Stimulated activated CD8-positive, alpha-beta memory T cell treated with anti-CD3 and anti-CD28 coated beads, Interleukin-4, amount 100 ng/mL, for 24 hours (primary cell): ENCODE measurements at places on chromosomes 7 and 10.

GRCh38 chr10:126921974-126922525, 16.8 kb downstream of the DOCK1 start:
- DNase-seq, result no peak

- DNase-seq, result no peak
Observed at GRCh38 chr10:19818876-19819275, 2.6 kb downstream of the PLXDC2 start.

DNA sequence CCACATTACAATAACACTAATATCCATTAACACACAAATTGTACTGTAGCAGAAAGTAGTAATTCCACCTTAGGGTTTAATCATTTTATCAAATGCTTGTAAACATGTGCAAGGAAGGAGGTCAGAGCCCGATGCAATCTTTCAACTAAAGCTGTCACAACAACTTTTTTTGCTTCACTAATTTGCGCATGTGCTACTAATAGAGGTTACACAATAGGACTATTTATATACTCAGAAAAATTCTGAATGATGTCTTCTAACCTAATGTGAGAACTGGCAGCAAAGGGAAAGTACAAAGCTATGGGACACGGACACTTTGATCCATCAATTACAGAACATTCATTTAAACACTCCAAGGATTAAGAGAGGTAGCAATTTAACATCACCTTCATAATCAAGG, 244.4 kb downstream of the CHCHD3 start:
- DNase-seq, result no peak

- no peak for DNase-seq
Observed at GRCh38 chr10:124211921-124212320, 118.5 kb upstream of the CHST15 start.

DNA sequence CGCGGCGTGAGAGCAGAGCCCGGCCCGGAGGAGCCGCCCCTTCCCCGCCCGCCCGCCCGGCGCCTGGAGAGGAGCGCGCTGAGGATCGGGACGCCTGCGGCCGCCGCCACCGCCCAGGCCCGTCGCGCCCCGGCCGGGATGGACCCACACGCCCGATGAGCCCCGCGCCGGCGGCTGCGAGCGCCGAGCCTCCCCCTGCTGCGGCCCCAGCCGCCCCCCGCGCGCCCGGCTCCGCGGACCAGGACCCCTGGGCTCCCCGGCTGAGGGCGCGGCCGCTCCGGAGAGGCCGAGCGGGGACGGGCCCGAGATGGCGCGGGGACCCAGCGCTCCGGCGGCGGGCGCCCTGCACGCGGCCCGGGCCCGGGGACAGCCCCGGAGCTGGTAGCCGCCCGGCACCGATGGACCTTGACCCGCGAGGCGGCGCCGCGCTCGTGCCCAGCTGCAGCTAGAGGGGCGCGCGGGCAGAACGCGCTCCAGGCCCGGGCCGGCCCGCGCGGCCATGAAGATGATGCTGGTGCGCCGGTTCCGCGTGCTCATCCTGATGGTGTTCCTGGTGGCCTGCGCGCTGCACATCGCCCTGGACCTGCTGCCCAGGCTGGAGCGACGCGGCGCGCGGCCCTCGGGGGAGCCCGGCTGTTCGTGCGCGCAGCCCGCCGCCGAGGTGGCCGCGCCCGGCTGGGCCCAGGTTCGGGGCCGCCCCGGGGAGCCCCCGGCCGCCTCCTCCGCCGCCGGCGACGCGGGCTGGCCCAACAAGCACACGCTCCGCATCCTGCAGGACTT, 520 bp downstream of the FAM20C start:
- no peak for DNase-seq

- no peak for DNase-seq
Observed at GRCh38 chr10:131725581-131726069, 175.2 kb upstream of the PPP2R2D start.

GRCh38 chr7:127901895-127902703, 129.1 kb downstream of the LRRC4 start:
- DNase-seq, result no peak

DNA sequence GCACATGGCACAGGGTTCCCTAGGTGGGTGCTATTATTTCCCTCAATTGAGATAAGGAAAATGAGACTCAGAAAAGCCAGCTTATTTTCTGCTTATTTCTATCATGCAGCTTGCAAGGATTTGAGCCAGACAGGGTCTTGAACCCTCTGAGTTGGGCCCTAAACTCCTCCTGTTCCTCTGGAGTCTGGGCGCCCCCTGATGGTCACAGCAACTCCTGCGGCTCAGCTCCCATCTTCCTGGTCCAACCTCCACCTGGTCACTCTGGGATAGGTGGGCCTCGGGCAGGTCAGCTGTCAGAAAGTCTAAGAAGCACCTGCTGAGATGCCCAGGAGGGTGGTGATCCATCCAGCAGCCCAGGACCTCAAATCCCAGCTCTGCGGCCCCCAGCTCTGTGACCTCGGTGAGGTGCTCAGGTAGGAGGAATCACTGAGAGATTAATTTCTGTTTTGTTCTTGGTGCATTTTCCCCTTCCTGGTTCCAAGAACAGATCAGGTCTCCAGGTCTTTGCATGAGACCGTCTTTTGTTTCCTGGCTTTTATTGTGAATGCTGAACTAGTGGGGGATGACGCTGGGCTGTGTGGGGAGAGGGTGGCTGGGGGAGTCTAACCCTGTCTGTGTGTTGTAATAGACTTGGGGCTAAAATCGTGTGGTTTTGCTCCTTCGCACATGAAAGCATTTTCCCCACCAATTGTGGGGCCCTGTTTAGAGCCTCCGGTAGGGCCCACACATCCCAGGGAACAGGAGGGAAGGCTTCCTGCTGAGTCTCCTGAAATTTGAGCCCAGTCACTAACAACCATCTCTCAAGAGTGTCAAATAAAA, 32.8 kb downstream of the TMEM130 start:
- DNase-seq, result no peak

DNA sequence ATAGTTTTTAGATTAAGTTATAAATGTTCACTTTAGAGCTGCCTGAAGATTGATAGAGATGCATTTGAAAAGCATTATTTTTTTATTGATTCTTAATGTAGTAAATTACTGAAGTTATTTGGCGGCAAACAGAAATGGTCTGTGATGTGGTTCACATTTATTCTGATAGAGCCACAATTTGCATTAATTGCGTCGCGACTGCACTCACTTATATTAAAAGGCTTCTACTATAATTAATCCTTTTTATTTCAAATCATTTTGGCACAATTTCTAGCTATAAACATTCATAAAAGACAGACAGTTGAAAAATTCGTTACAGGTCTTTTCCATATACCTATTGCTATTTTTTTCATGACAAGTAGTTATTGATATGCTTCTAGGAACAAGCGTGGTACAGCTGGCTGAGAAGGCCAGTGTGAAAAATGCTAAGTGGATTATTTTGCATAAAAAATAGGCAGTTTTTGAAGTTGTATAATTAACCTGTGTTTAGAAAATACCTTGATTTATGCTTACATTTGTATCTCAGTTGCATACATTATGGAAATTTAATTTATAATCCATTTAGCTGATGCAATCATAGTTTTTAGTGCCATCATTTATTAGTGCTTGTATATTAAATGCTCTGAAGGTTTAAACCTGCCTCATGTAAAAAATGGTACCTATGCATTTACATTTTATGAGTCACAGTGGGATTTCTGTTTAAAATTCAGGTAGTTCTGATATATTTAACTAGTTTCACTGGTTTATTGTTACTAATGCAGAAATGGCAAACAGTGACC, 92.1 kb upstream of the DNAJB6 start:
- no peak for DNase-seq

DNA sequence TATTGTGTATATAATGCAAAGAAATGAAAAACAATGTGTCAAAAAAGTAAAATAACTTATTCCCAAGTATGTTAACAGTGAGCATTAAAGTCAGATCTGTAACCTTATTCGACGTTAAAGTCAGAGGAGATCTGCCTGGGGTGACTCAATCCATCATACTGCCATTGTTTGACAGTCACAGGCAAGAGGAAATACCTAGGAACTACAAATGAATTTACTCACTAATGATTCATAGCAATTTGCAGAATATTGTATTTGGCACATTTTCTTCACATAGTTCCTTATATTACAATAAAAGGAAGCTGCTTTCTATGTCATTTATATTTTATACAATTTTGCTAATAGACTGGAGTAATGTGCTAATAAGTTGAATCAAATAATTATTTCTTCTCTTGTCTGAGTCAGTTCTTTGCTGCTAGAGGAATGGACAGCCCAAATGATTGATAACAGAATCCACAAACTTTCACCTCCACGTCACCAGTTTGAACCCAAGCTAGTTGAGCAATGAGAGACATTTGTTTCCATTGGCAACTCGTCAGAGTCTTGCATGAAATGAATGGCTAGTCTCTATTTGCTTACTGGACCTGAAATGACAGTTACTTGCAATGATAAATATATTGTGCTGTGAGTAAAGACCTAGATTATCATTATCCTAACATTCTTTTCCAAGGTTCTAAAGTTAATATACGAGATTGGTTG, 48.5 kb upstream of the TMEM106B start:
- DNase-seq, result no peak

- DNase-seq, result no peak
Observed at GRCh38 chr7:144936314-144936713, 100.5 kb upstream of the TPK1 start.

GRCh38 chr7:16460789-16461493, 4.6 kb downstream of the SOSTDC1 start:
- no peak for DNase-seq

DNA sequence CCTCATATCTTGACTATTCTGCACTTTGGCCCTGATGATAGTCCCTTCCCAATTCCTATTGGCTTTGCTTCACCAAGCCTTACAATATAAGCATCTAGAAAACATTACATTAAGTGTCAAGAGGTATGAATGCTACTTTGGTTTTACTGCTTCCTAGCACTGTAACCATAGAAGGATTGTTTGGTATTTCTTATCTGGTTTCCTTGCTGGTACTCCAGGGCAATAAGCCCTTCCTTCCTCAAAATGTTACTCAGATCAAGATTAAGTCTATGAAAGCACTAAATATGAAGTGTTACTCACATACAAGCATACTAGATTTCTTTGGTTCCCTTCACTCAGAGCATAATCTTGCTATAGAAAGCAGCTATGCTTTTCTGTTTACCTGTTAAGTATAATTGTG, 492.5 kb downstream of the ETV1 start:
- DNase-seq, result no peak

GRCh38 chr7:98203261-98203963, 7.8 kb upstream of the BHLHA15 start:
- DNase-seq, result no peak
